Foreskin keratinocyte (primary cell): ENCODE measurements at places on chromosomes 13 and 19. TPM values are rescaled to one million over a fixed set of nuclear protein-coding genes. Genes with fewer than 3 reads are reported as not detected.

Gene KCNK6
- 19.5 and 22.6 TPM in 2 replicates for total RNA-seq

Gene PSG7
- not detected in 2 replicates for total RNA-seq

Gene RFPL4A
- not detected in 2 replicates for total RNA-seq

Gene COQ8B
- total RNA-seq = 20.6 and 24.9 TPM in 2 replicates

Gene SH3GL1
- total RNA-seq = 71.9 and 74.2 TPM in 2 replicates

Gene PRR36
- total RNA-seq = 0.03 TPM in 1 of 2 replicates, not detected in the other

Gene FLT3
- total RNA-seq = not detected in 2 replicates

Gene TLE5
- total RNA-seq = 343 TPM in 2 replicates

Gene ZNF728
- not detected in 2 replicates for total RNA-seq

Gene MYH14
- 0.07 TPM in 1 of 2 replicates, not detected in the other for total RNA-seq

Gene ANGPTL8
- total RNA-seq = not detected in 2 replicates

Gene JSRP1
- total RNA-seq = 0.17 TPM in 1 of 2 replicates, not detected in the other

Gene ZSCAN4
- 0.17 TPM in 1 of 2 replicates, not detected in the other for total RNA-seq

Gene EML2
- 53.0 and 61.6 TPM in 2 replicates for total RNA-seq

Gene KIR2DL3
- total RNA-seq = not detected in 2 replicates

Gene ACP7
- 0.92 and 1.5 TPM in 2 replicates for total RNA-seq

Gene MIA
- total RNA-seq = 5.6 and 15.4 TPM in 2 replicates

Gene OSCAR
- 0.11 and 0.20 TPM in 2 replicates for total RNA-seq

Gene EEF1AKMT1
- 7.7 and 10.2 TPM in 2 replicates for total RNA-seq

Gene RUBCNL
- 0.10 TPM in 1 of 2 replicates, not detected in the other for total RNA-seq

Gene UPF3A
- total RNA-seq = 33.3 and 36.0 TPM in 2 replicates

Gene POU4F1
- total RNA-seq = 0.03 TPM in 1 of 2 replicates, not detected in the other

Gene ZNF850
- 2.1 and 2.2 TPM in 2 replicates for total RNA-seq

Gene HNRNPUL1
- total RNA-seq = 129 and 140 TPM in 2 replicates

Gene ZNF229
- total RNA-seq = 6.7 and 7.0 TPM in 2 replicates

Gene MTMR6
- total RNA-seq = 25.4 and 25.8 TPM in 2 replicates

Gene LMTK3
- total RNA-seq = 4.2 and 4.3 TPM in 2 replicates

Gene CHST8
- total RNA-seq = 0.04 TPM in 1 of 2 replicates, not detected in the other

Gene OVOL3
- not detected in 2 replicates for total RNA-seq

Gene S1PR4
- total RNA-seq = 0.11 and 0.27 TPM in 2 replicates

Gene ZNF527
- total RNA-seq = 2.5 and 2.9 TPM in 2 replicates

Gene MCEMP1
- not detected in 2 replicates for total RNA-seq
